Adrenal gland (tissue), 19 donors: ENCODE measurements at places on chromosomes 16 and 17. TPM values are rescaled to one million over a fixed set of nuclear protein-coding genes. Genes with fewer than 3 reads are reported as not detected.

The IQCK gene
- 15.1 TPM for total RNA-seq

The PIRT gene
- total RNA-seq, result not detected

- no peak overlapping the region for H3K4me3 ChIP-seq
- H3K27ac ChIP-seq, result peak overlapping the region; percentile 48
- H3K27me3 ChIP-seq, result no peaks in the 10 kb centered on the region
These were observed 63.5 kb upstream of the TEX2 start for GRCh38 chr17:64326420-64327054.

DNA sequence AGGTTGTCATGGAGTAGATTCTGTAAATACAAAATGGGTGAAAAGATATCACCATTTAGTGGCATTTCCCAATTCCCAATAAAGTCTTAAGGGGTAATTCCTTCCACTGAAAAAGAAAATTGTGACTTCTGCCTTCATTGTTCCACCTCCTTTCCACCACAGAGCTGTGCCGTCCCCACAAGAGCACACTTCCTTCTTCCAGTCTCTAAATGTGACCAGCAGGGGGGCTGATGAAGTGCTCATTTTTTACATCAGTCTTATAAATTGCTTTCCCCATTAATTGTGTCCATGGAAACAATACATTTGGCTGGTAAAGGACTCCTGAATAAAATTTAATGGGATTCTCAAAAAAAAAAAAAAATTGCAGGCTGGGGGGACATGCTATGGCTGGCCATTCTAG is 260.8 kb upstream of the PSMD7 start:
- no peak for DNase-seq
- H3K27ac ChIP-seq, result no peak overlapping the region
- H3K4me1 ChIP-seq, result no peaks in the 10 kb centered on the region
- no peaks in the 10 kb centered on the region for H3K36me3 ChIP-seq
- H3K27me3 ChIP-seq, result no peaks in the 10 kb centered on the region

DNA sequence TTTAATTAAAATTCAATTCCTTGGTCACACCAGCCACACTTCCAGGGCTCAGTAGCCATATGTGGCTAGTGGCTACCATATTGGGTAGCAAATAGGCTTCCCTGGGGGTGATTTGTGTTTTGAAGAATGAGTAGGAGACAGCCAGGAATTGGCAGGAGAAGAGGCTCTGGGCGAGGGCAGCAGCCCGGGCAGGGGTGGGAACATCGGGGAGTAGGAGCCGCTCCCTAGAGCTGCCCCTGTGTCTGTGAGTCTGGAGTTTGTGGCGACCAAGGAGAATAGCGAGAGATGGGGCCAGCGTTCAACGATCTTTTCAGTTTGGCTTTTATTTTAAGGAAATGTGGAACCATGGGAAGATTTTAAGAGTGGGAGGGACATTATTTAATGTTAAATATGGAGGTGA is 81.7 kb downstream of the WIPI1 start:
- H3K4me3 ChIP-seq, result no peak overlapping the region
- H3K36me3 ChIP-seq, result no peaks in the 10 kb centered on the region

DNA sequence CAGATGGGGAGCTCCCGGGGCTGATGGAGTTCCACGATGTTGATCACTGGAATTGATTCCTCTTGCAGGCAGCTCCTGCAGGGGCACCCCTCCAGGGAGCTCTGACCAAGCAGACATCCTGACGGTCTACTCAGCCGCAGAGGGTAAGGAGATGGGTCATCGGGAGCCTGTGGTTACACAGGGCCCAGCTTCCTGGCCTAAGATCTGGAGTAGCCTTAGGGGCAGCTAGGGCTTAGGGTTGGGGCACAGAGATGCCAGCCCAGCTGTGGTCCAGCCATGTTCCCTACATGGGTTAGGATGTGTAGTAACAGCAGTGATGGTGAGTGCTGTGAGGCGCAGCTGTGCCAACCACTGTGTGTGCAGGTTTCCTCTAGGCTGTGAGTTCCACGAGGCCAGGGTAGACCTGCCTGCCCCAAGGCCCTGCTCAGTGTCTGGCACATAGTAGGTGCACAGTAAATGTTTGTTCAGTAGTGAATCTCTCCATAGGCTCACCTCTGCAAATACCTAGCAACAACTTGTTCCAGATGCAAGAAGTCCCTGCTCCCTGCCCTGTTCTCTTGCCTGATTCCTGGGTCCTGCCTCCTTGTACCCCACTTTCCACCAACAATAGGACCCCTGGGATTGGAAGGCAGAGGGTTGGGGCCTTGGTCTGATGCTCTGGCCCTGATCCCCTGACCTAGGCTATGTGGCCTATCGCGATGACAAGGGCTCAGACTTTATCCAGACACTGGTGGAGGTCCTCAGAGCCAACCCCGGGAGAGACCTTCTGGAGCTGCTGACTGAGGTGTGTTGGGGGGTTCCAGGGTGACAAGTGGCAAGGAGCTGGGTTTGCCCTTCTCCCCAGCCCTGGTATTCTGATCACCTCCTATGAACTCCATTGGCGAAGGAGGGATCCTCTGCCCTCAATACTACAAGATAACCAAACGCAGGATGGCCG is 13.7 kb downstream of the ZNF213 start:
- no peak overlapping the region for H3K27ac ChIP-seq

DNA sequence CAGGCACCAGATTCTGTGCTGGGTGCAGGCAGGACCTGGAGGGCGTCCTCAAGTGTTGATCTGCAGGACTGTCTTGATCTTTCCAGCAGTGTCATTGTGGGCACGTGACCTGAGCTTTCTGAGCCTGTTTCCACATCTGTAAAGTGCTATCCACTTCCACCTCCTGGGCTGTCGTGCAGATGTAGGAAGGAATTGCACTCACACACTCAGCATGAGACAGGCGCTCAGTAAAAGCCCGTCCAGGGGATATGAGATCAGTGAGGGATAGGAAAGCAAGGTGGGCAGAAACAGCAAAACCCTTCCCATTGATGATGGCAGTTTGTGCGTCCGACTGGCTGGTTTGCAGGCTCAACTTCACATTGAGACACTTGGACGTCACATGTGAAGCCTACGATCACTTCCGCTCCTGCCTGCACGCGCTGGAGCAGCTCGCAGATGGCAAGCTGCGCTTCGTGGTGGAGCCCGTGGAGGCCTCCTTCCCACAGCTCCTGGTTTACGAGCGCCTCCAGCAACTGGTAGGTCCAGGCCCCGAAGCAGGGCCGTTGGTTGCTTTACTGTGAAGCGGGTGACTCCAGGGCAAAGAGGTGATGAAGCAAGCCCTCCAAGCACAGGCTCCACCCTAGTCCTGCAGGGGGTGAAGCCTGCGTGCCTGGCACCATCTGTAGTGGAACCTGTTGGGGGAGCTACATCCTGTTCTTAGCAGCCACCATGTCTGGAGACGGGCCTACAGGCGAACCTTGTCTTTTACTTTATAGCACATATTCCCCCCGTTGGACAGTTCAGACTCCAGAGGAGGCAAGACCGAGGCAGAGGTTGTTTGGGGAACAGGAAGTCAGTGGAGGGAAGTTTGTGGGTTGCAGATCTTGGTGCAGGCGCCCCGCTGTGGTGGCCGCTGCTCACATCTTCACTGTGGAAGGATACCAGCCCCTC is 23.0 kb downstream of the METTL22 start:
- H3K27me3 ChIP-seq, result no peaks in the 10 kb centered on the region
- H3K27ac ChIP-seq, result no peak overlapping the region
- no peak overlapping the region for H3K4me3 ChIP-seq
- no peaks in the 10 kb centered on the region for H3K4me1 ChIP-seq
- H3K36me3 ChIP-seq, result no peaks in the 10 kb centered on the region

DNA sequence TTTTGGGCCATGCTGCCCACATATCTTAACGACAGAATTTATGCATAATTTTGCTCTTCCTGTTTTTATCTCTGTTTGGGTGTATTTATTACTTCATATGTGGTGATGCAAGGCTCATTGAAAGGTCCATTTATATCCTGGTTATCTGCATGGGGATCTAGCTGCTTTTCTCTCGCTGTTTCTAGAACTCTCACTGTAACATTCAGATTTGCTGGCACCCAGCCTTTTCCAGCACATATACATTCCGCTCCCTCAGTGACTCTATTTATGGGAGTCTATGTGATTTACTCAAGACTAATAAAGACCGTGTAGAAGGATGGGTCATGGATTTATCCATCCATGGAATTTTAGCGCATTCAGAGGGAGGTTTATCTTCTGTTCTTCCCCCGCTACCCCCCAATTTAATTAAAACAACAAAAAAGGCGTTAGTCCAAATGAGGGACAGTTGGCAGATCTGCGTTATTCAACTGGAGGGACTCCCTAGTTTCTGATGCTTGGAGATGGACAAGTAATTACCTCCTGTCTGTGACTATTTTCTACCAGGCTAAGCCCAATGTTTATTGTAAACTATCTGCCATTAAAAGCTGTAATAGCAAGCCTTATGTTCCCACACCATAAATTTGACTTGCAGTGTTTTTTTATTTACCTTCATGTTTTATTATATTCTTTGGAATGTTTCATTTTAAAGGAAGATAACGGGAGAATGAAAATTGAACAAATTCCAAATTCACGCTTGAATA is 19.8 kb upstream of the MARCHF10 start:
- H3K36me3 ChIP-seq, result no peaks in the 10 kb centered on the region
- no peaks in the 10 kb centered on the region for H3K27me3 ChIP-seq
- H3K4me3 ChIP-seq, result no peak overlapping the region
- no peak overlapping the region for H3K27ac ChIP-seq
- no peak for DNase-seq
- H3K4me1 ChIP-seq, result peaks cover 12% of the 10 kb centered on the region

DNA sequence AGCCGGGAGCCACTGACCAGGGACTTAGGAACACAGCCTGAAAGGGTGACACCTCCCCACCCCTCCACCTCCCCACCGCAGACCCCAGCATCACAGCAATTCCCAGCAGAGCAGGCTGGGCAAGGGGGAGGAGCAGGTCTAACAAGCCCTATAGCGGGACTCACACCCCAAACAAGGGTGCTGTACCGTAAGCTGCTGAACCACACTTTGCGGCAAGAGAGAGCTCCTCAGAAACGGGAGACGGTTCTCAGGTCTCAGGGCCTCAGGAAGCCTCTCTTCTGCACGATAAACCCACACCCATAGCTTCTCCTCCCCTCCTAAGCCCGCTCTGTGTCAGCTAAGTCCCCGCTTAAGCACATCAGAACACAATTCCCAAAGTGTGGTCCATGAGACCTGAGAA is 11.7 kb upstream of the COTL1 start:
- H3K4me1 ChIP-seq, result peaks cover 9% of the 10 kb centered on the region
- no peak for DNase-seq
- H3K4me3 ChIP-seq, result no peak overlapping the region
- H3K27ac ChIP-seq, result no peak overlapping the region

- H3K36me3 ChIP-seq, result no peaks in the 10 kb centered on the region
- no peak overlapping the region for H3K27ac ChIP-seq
- H3K4me3 ChIP-seq, result no peak overlapping the region
- no peaks in the 10 kb centered on the region for H3K4me1 ChIP-seq
- no peak for DNase-seq
- H3K27me3 ChIP-seq, result no peaks in the 10 kb centered on the region
These were observed 2.6 kb downstream of the SPNS3 start for GRCh38 chr17:4436381-4436780.

DNA sequence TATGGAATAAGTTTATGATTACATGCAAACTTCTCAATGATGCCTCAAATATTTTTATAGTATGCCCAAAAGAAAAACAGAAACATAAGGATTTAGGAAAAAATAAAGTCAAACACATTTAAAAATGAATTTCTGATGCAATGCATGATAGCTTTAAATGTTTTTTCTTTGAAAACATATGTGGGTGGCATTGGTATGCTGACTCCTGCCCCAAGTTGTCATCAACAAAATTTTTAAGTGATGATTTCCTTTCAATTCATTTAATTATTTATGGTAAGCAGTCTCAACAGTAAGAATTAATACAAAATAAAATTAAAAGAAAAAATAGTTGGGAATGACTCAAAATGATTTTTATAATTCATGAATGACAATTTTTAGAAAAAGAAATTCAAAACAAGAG is 104.9 kb downstream of the CEP112 start:
- no peak for DNase-seq
- H3K27ac ChIP-seq, result no peak overlapping the region
- no peaks in the 10 kb centered on the region for H3K36me3 ChIP-seq
- no peaks in the 10 kb centered on the region for H3K4me1 ChIP-seq
- H3K27me3 ChIP-seq, result no peaks in the 10 kb centered on the region
